NCI-H1436 (cell line): ENCODE measurements at places on chromosomes 4 and X.

GRCh38 chrX:55783723-55784122, 66.2 kb downstream of the RRAGB start:
- no peak for DNase-seq

DNA sequence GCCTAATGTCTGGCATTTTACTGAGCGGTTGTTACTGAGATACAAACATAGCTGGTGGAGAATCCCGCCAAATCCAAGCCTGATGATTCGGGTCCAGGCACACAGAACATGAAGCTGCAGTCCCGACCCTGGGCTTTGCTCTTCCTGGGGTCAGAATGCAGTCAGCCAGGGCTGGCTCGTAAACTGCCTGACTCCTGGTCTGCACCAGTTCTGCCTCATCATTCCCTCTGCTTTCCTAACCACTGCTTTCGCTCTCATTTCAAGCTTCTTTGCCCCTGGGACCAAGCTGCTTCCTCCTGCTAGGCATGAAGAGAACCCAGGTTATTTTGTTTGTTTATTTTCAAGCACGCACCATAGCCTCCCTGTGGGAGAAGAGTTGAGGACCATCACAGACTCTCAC, 39.3 kb downstream of the GATB start:
- DNase-seq, result no peak

GRCh38 chrX:134752558-134752957, 94.3 kb upstream of the PLAC1 start:
- no peak for DNase-seq

GRCh38 chr4:127737295-127737694, 7.1 kb downstream of the SLC25A31 start:
- no peak for DNase-seq

DNA sequence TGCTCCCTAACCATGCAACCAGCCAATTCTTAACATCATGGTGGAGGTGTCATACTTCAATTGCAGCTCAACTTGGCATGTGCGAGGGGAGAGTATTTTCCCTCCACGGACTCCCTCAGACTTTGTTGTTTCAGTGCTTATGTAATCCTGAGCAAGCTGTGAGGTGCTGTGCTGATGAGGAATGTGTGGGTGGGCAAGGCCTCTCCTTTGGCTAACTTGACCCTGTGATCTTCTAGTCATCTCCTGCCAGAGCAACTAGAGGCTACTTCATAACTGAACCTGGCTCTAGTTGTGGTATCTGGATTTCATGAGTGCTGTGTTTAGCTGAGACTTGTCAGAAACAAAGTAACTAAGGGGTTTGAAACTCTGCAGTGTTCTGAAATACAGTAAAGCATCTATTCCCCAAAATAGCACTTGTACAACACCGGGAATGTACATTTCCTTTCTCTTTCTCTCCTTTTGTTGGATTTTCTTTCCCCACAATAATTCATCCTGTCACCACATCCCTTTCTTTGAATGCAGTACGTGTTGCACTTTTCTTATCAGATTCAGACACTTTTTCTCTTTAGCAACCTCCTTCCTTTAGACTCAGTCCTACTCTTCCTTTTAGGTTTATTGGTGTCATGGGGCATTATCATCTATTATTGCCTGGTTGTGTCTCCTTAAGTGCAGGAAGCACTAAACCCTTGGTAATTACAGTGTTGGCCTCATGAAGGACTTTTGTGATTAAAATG, 415.2 kb upstream of the NR3C2 start:
- DNase-seq, result no peak

DNA sequence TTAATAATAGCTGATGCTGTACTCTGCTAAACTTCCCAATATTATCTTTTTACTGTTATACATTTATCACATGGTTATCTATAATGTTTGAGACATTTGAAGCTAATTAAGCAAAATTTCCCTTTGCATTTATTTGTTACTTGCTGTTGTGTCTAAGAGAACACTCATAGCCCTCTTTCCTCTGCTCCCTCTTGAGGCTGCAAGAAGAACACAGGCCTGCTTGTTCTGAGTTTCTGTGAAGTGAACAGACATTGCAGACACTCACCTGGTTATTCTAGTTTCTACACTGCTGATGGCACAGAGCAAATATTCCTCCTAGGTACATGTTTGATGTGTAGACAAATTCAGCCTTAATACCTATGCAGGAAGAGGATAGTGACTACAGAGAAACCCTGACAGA, 367.8 kb downstream of the GASK1B start:
- DNase-seq, result no peak

DNA sequence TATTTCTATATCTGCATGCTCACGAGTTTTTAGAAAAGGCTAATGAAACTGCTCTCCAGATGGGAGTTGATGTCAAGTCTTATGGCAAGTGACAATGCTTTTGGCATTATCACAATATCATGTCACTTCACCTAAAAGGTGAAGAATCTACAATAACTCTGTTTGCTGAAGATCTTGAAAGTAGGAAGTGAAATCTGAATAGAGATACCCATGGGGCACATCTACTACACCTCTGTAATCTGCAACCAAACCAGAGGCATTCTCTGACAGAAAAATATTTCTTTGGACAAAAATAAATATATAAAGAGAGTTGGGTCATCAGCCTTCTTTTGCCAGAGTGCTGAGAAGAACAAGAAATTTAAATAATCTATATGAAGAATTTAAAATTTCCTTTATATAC, 3.9 kb upstream of the VAMP7 start:
- no peak for DNase-seq

- no peak for DNase-seq
These were observed 14.9 kb downstream of the LSM6 start for GRCh38 chr4:146190456-146190855.

DNA sequence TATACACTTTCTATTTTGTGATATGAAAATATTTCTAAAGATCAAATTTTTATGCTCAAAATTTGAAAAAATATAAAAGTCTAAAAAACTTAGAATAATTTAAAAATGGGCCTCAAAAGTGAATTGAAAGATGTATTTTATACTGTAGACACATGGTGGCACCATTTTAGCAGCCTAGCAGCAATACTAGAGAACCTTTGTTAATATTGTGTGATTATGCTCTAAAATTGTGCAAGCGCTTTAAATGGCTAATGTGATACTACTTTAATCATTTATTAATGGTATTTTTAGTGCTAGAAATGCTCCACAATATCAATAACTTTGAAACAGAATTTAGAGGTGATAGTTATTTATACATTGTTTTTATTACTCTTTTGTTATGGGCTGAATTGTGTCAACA, 3.7 kb upstream of the GUF1 start:
- no peak for DNase-seq

- DNase-seq, result peak; percentile 19
These were observed 45.2 kb upstream of the CEP135 start for GRCh38 chr4:55903577-55903976.
